Astrocyte of the cerebellum (primary cell): ENCODE measurements at places on chromosomes 6 and 20.

GRCh38 chr6:10341605-10342004 lies 73.3 kb downstream of the TFAP2A start:
- no peak for DNase-seq

DNA sequence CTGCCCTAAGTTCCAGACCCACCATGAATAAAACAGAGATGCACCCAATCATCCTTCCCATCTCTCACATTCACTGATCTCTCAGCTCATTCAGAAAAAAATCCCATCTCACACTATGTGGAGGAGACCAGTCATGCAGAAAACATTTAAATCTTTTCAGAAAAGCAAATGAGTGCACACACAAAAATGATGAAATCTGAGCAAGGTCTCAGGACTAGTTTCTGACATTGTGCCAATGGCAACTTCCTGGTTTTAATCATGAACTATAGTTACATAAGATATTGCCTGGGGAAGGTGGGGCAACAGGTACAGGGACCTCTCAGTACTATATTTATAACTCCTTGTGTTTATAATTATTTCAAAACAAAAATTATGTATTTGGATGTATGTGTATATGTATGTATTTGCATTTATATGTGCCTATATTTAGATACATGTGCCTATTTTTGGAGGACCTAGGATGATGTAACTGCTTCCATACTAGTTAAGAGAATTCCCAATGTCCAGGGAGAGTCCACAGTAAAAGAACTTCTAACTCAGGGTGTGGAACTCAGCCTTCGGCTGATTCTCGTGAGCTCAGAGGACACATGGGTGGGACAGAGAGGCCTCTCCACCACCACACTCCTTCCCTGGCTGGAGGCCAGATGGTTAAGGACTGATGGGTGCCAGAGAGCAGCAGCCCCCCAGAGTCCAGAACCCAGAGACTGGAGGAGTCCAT lies 71.7 kb upstream of the MAP3K4 start:
- DNase-seq, result peak; percentile 76

DNA sequence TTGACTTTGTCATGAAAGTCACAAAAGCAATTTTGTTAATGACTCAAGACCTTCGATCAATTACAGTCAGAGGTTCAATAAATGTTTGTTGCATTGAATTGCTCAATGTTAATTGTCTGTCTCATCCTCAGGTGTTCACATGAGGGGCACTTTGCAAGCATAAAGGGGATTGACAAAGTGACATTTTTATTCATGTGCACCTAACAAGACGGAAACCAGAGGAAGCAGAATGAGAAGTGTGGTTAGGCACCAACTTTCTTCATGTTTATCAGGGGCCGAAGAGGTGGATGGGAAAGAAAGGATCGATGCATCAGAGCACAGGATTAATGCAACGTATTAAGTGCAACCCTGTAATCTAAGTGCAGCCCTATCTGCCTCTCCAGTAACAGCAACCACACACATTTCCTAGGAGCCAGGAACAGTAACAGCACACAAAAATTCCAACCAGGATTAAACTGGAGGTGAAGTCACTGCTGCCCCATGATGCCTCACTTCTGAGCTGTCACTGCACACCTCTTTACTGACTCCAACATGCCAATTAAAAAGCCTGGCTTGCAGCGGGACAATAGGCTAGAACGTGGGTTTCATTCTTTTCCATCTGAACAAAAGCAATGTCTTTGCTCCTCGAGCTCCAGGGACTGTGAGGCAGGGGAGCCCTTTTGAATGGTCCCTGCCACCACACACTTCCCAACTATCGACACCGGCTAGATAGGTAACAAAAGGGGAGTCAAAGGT lies 262.7 kb downstream of the CD83 start:
- DNase-seq, result no peak

GRCh38 chr6:81572020-81572419 lies 180.5 kb downstream of the TENT5A start:
- DNase-seq, result no peak

DNA sequence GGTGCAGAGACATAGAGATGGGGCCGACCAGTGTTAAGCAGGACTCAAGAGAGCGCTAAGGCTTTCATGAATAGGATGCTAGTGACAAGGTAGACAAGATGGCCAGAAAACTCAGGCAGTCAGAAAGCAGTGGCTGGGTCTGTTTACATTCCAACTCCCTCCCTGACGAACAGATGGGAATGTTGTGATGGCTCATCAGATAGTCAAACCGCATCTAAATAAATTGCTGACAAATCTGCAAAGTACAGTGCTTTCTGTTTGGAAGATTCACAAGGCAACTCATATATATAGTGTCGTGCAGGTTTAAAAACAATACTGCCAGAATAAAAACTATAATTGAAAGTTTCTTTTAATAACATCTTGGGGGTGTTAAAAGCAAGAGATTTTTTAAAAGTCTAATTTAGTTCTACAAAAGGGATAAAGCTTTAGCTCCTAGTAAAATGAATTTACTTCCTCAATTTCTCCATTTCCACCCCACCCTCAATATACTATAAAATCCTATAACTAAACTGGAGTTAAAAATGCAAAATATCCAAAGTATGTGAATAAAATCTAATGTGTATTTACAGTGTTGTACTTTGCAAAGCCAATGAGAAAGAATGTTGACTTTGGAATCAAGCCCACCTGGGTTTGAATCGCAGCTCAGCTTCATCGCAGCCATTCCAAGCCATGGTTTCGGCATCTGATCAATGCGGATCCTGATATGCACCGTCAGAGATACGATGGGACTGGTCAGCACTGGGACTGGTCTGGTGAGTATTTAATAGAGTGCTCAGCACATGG lies 247.3 kb upstream of the PDE10A start:
- DNase-seq, result no peak

DNA sequence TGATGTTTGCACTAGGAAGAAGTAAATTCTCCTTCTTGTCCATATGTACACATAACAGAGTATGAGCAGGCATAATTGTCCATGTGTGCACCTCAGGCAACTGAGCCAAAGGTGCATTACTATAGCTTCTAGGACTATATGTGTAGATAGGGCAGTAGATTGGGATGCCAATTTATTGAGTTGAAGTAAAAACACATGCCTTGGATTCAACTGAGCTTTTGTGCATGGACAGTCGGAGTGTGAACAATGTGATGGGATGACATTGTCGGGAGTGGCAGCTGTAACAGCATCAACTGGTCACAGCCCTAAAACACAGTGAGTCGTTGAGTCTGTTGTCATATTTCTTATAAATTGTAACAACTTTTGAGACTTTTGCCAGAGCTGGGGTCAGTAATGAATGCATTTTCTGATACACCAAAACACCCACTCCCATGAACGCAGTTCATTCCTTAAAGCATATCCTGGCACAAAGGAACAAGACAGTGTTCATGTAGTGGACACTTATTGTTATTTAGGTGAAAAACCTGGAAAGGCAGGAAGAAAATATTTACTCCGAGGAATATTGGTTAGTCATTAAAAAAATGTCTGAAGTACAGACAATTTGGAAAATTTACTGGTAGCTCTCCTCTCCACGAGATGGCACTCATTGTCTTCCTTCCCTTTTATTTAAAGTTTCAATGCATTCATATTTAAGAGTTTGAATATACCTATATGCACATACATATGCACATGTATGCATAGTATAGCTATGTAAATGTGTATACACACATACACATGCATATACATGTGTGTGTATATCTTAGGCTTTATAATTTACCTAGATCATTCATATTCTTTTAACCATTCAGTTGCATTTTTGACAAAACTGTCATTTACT lies 302.0 kb upstream of the STXBP5 start:
- no peak for DNase-seq

GRCh38 chr6:101445527-101445926 lies 52.0 kb downstream of the GRIK2 start:
- DNase-seq, result peak; percentile 32
